ENCODE measurements at places on chromosomes 11 and 22. TPM values are rescaled to one million over a fixed set of nuclear protein-coding genes. Genes with fewer than 3 reads are reported as not detected.

Gene SLC5A1
- not detected for total RNA-seq

Gene JAM3
- 49.6 TPM for total RNA-seq

Gene OR51E2
- total RNA-seq = 0.10 TPM

Gene APOBEC3B
- 15.2 TPM for total RNA-seq

Gene PLEKHB1
- total RNA-seq = 0.47 TPM

Gene LMNTD2
- 1.2 TPM for total RNA-seq

Gene ZNF70
- total RNA-seq = 7.0 TPM

Gene TMEM151A
- total RNA-seq = not detected

DNA sequence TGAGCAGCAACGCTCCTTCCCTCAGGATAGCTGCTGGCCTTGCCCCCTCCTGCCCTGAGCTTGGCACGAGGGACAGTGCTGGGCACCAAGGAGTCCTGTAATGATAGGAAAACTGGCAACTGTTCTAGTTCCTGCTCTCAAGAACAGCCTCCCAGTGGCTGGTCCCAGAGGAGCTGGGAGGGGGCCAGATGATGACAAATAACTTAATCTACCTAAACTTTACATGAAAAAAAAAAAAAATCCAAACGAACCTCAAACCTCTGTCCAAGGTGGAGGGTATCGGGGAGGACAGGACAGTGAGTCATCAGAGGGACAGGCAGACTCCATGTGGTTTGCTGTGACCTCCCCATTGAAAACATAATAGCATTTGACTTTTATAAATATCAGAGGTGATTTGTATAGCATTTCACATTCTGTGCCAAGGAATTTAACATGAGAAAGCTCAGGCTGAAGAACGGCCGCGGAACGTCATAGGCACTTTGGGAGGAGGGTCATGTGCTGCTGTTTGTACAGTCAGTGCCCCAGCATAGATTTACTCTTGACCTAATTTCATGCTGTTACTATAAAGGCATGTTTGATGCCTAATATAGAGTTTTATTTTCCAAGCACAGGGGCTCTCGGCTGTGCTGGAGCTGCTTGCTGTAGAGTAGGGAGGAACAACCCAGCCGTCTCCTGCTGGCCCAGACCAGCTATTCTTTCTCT, 98.2 kb upstream of the NNMT start:
- no peaks in the 10 kb centered on the region for H3K36me3 ChIP-seq
- no peak overlapping the region for H3K27ac ChIP-seq
- DNase-seq = peak; percentile 38
- H3K27me3 ChIP-seq = peaks cover 30% of the 10 kb centered on the region
- H3K4me3 ChIP-seq = no peak overlapping the region
- H3K4me1 ChIP-seq = peaks cover 7% of the 10 kb centered on the region

- H3K4me1 ChIP-seq = peaks cover 14% of the 10 kb centered on the region
- peak overlapping the region; percentile 43 for H3K27ac ChIP-seq
- no peak for DNase-seq
- H3K36me3 ChIP-seq = peaks cover 18% of the 10 kb centered on the region
- H3K27me3 ChIP-seq = peaks cover 26% of the 10 kb centered on the region
Measured at GRCh38 chr11:71999798-72000197, 1.1 kb downstream of the IL18BP start.

GRCh38 chr11:119284344-119285157, 32.4 kb downstream of the MCAM start:
- peaks cover 3% of the 10 kb centered on the region for H3K27me3 ChIP-seq
- H3K27ac ChIP-seq = peak overlapping the region; percentile 8
- peak; percentile 43 for DNase-seq

DNA sequence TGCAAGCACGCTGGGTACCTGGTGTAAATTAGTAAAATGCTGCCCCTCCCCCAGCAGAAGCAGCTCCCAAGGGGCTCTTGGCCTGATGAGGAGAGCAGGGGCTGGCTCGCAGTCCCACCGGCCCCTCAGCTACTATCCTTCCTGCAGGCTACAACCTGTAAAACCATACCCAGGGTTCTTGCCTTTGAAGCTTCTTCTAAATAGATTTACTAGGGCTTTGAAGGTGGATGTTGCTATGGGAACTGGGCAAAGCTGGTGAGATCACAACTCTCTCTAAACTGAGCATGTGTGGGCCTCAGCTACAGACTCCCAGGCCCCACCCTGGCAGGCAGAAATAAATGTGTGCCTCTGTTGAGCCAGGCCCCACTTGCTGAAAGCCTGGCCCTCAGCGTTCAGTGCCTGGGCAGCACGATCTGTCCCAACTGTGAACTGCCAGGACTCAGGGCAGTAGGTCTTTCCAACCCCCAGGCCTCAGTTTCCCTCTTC, 18.5 kb downstream of the CD5 start:
- H3K27ac ChIP-seq = no peak overlapping the region
- no peaks in the 10 kb centered on the region for H3K36me3 ChIP-seq
- H3K4me1 ChIP-seq = no peaks in the 10 kb centered on the region
- peaks cover 10% of the 10 kb centered on the region for H3K27me3 ChIP-seq
- no peak overlapping the region for H3K4me3 ChIP-seq

DNA sequence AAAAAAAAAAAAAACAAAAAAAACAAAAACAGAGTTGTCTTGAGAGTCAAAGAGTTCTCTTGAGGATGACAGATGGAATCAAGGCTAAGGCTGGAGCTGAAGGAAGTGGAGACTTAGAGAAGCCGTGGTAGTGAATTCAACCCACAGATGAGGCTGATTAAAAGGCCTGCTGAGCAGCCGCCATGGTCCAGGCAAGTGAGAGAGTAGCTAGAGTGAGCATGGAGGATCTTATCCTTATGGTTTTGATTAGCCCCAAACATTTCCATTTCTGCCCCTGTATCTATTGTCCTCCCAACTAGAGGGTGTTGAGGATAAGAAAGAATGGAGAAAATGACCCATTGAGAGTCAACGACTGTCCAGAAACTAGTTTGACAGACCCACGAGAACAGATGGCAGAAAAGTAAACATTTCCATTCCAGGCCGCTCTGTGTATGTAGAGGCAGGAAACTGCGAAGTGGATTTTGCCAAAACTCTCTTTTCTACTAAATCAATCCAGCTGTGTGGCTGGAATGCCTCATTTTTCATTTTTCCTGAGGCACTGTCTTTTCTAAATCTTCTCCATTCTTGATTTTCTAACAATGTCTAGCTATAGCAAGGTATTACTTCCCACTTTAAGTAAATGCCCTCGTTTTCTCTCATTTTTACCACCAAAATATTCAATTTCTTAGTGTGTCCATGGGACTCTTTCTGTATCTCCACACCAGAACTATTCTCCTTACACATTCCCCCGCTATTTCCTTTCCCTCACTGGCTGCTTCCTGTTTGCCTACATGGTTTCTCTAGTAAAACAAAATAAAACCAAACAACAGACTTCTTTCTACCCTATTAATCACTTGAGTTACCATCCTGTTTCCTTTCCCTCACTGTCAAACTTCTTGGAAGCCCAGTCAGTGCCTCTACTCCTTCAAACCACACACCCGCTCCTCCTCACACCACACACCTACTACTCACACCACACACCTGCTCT, 5.4 kb upstream of the MMP8 start:
- no peaks in the 10 kb centered on the region for H3K36me3 ChIP-seq
- no peak overlapping the region for H3K4me3 ChIP-seq
- no peak overlapping the region for H3K27ac ChIP-seq
- peaks cover 12% of the 10 kb centered on the region for H3K27me3 ChIP-seq
- peaks cover 12% of the 10 kb centered on the region for H3K4me1 ChIP-seq

- no peak overlapping the region for H3K27ac ChIP-seq
- no peaks in the 10 kb centered on the region for H3K36me3 ChIP-seq
- no peaks in the 10 kb centered on the region for H3K4me1 ChIP-seq
- DNase-seq = no peak
- H3K4me3 ChIP-seq = no peak overlapping the region
Measured at GRCh38 chr11:80469871-80470270, 1029.0 kb upstream of the TENM4 start.

GRCh38 chr11:128767591-128768001, 73.7 kb downstream of the FLI1 start:
- DNase-seq = no peak
- H3K27ac ChIP-seq = peak overlapping the region; percentile 35
- H3K4me3 ChIP-seq = no peak overlapping the region

- no peaks in the 10 kb centered on the region for H3K36me3 ChIP-seq
- H3K4me1 ChIP-seq = peaks cover 6% of the 10 kb centered on the region
- no peak overlapping the region for H3K27ac ChIP-seq
- no peak overlapping the region for H3K4me3 ChIP-seq
- DNase-seq = no peak
Measured at GRCh38 chr22:46635756-46636155, 15.6 kb downstream of the GRAMD4 start.

GRCh38 chr11:130881475-130882137, 34.7 kb downstream of the SNX19 start:
- H3K27ac ChIP-seq = no peak overlapping the region
- H3K27me3 ChIP-seq = no peaks in the 10 kb centered on the region
- no peak for DNase-seq
- H3K4me3 ChIP-seq = no peak overlapping the region

GRCh38 chr11:114031967-114032320, 27.6 kb upstream of the ZBTB16 start:
- peaks cover 35% of the 10 kb centered on the region for H3K27me3 ChIP-seq
- no peak overlapping the region for H3K4me3 ChIP-seq
- peaks cover 6% of the 10 kb centered on the region for H3K4me1 ChIP-seq
- H3K27ac ChIP-seq = no peak overlapping the region
- H3K36me3 ChIP-seq = no peaks in the 10 kb centered on the region

DNA sequence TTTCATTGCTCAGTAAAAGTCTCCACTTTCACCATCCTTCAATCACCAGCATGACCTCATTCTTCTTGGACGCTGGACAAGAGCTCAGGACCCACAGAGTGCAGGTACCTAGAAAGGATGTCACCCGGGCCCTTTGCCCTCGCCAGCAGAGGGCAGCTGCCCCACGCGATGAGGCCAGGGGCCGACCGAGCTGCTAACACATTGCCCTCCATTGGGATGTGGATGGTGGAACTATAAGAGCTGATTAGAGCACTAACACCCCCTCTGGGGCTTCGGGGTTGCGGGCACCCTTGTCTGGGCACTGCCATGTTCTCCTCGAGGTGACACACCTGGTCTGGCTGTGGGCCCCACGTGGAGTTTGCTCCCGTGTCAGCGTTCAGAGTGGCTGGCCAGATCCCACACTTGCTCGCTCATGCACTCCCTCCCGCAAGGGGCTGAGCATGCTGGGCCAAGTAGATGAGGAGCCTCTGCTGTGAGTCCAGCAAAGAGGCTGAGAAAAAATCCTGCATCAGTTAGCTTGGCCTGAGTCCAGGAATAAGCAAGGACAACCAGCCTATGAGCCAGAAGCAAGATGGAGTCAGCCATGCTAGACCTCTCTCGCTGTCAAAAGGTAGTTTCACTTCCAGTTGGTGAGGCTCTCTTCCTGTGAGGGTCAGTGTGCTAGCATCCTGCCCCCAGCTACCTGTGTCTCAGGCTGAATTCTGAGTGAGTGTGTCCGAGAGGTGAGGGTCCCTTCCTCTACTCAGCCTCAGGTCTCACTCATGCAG, 9.8 kb downstream of the KRTAP5-6 start:
- no peak overlapping the region for H3K4me3 ChIP-seq
- H3K36me3 ChIP-seq = peaks cover 2% of the 10 kb centered on the region
- H3K27ac ChIP-seq = no peak overlapping the region
- peaks cover 8% of the 10 kb centered on the region for H3K4me1 ChIP-seq
- no peak for DNase-seq

- H3K4me1 ChIP-seq = peaks cover 49% of the 10 kb centered on the region
- no peaks in the 10 kb centered on the region for H3K36me3 ChIP-seq
Measured at GRCh38 chr11:94737171-94737611, 31.0 kb upstream of the AMOTL1 start.

DNA sequence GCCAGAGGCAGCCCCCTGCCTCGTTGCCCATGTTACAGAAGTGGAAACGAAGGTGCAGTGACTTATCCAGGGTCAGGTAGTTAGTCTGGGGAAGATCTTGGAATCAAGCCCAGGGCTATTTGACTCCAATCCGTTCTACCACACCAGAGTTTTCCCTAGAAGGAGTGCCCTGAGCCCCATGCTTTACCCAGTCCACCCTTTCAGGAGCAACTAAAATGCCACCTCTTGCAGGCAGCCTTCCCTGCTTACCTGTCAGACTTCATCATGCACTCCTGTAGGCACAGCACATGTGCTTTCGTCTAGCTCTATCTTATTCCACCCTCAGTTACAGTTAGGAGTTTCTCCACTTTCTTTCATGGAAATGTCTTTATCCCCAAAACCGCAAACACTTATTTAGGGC, 80.2 kb downstream of the CHST1 start:
- no peak overlapping the region for H3K27ac ChIP-seq
- H3K4me1 ChIP-seq = no peaks in the 10 kb centered on the region
- H3K27me3 ChIP-seq = peaks cover 24% of the 10 kb centered on the region
- H3K4me3 ChIP-seq = no peak overlapping the region

GRCh38 chr11:3995949-3996554, 98.5 kb upstream of the RRM1 start:
- peaks cover 3% of the 10 kb centered on the region for H3K27me3 ChIP-seq
- peak; percentile 76 for DNase-seq
- H3K36me3 ChIP-seq = peaks cover 33% of the 10 kb centered on the region
- peak overlapping the region; percentile 79 for H3K27ac ChIP-seq
- H3K4me3 ChIP-seq = peak overlapping the region; percentile 40

DNA sequence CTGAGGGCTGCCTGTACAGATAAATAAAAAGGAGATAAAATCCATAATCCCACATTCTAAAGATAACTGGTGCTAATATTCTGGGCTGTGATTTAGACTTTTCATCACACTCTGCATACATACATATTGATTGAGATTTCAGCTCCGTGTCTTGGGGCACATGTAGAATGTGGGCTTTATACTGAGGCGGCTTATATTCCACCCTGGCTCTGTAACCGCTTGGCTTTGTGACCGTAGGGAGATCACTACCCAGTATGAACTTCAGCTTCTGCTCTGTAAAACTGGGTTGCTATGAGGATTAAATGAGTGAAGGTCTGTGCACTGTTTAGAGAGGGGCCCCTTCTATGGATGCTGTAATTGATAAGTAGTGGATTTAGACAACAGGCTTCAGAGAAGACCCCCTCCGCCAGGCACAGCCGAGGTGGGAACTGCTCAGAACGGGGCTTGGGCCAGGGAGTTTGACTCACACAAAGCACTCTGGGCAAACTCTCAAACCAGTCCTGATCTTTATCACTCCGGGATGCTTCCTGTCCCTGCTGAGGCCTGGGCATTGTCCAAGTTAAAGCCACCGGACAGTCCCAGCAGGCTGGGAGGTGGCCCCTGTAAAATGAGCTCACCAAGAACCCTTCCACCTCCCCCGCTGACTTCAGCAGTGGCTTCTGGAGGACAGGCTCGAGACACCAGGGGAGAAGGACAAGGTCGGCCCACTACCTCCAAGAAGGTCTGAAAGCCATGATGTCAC, 17.2 kb downstream of the KIAA1671 start:
- peaks cover 25% of the 10 kb centered on the region for H3K4me1 ChIP-seq
- DNase-seq = peak; percentile 58
- H3K27me3 ChIP-seq = peaks cover 1% of the 10 kb centered on the region
- peak overlapping the region; percentile 54 for H3K27ac ChIP-seq
- peak overlapping the region; percentile 51 for H3K4me3 ChIP-seq
